Prostate gland (tissue), 2 donors: ENCODE measurements at places on chromosomes 3 and 15. TPM values are rescaled to one million over a fixed set of nuclear protein-coding genes. Genes with fewer than 3 reads are reported as not detected.

Gene CORO2B
- total RNA-seq, result 0.50 TPM

Gene CHRFAM7A
- total RNA-seq, result 16.4 TPM

Gene RTP1
- not detected for total RNA-seq

Gene GHSR
- not detected for total RNA-seq

Gene IP6K2
- 165 TPM for total RNA-seq

- no peak for DNase-seq
Observed at GRCh38 chr3:37826502-37826901, 35.2 kb upstream of the CTDSPL start.

- DNase-seq, result no peak
Observed at GRCh38 chr3:181572432-181572831, 139.3 kb upstream of the SOX2 start.

DNA sequence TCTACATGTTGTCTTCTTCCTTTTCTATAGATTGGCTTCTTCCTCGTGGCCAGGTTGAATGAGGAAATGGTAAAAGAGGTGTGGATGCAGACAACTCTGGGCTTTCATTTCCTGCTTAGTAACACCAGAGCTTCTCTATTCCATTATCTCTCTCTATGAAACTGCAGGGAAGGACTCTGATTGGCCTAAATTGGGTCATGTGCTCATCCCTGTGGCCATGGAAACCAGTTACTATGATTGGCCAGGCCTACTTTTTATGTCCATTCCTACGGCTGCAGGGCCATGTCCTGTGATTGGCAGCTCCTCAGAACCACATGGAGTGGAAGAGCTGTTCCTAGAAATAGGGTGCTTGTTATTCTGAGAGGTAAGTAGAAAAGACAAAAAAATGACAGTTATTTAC lies 486.9 kb upstream of the ADAMTS9 start:
- DNase-seq, result no peak

GRCh38 chr3:179186426-179186825 lies 38.3 kb downstream of the PIK3CA start:
- DNase-seq, result no peak

- no peak for DNase-seq
Observed at GRCh38 chr3:43094851-43095250, 11.0 kb downstream of the POMGNT2 start.

- DNase-seq, result no peak
Observed at GRCh38 chr3:125214738-125215137, 2.2 kb upstream of the SLC12A8 start.

- no peak for DNase-seq
Observed at GRCh38 chr3:100480081-100480480, 12.3 kb upstream of the TMEM45A start.

DNA sequence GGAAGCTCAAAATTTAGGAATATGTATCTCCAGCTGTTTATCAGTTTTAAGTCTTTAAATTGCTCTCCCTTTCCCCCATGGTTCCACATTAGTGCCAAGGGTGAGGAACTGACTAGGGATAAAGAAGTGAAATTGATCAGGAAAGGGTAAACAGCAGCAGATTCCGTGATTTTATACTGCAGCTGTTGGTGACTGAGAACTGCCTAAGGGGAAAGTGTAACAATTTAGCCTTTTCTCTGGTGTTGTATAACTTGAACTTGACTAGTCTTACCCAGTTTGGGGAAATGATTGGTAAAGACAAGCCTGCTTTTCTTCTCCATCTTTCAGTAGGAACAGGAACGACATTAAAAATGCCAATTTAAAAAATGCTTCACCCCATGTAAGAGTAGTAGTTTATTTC lies 5.0 kb downstream of the SPRED1 start:
- DNase-seq, result no peak

GRCh38 chr15:58758141-58758540 lies 8.6 kb upstream of the ADAM10 start:
- DNase-seq, result no peak

GRCh38 chr3:10193692-10194327 lies 29.1 kb downstream of the IRAK2 start:
- DNase-seq, result no peak

GRCh38 chr3:60760145-60760544 lies 491.1 kb downstream of the FHIT start:
- DNase-seq, result no peak

GRCh38 chr15:96213896-96214295 lies 116.6 kb upstream of the NR2F2 start:
- peak; percentile 53 for DNase-seq
